DMS153 (cell line): ENCODE measurements at places on chromosomes 4 and X.

- DNase-seq: no peak
Measured at GRCh38 chr4:142850478-142850877, 4.4 kb upstream of the INPP4B start.

DNA sequence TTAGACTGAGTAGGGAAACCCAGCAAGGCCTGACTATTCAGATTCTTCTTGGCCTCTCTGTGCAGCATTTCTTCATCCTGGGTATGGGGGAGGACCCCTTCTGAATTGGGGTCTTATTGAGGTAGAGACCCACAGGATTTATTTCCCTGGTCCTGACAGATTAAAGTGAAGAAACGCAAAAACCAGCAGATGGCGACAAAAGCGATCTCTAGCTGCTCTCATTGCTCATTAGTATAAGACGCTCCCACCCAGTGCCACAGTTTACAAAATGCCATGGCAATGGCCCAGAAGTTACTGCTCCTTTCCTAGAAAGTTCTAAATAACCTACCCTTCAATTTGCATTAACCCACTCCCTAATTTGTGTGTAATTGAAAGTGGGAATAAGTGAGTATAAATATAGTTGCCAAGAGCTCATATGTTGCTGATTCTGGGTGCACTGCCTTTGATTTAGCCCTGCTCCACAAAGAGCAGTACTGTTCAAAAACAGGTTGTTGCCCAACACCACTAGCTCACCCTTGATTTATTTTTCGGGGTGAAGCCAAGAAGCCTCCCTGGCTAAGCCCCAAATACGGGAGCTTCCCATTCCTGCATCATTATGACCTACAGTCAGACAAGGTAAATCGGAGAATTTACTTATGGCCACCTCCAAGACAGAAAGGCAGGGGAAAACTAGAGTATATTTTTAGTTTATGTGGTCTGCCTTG is 3.7 kb upstream of the BEX4 start:
- DNase-seq: peak; percentile 11

DNA sequence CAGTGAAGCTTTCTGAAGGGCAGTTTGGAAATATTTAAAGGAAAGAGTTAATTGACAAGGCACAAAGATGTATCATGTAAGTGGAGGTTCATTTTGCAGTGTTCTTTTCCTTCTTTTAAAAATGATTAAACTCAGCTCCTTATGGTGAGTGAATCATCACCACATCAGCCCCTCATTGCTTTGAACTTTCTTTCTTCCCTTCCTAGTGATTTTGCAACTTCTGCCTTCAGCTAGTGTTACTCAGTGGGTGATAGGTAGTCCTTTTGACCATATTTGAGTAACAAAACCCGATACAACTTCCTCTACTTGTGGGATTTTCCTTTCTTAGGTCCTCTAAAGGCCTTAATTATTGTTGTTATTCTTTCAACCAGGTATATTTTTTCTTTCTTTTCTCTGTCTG is 8.2 kb downstream of the ZCCHC4 start:
- no peak for DNase-seq

- no peak for DNase-seq
Measured at GRCh38 chr4:55524844-55525571, 21.7 kb downstream of the CLOCK start.

- DNase-seq: no peak
Measured at GRCh38 chr4:123452616-123453015, 56.0 kb downstream of the SPRY1 start.

- no peak for DNase-seq
Measured at GRCh38 chr4:158016511-158016910, 156.3 kb downstream of the GASK1B start.

- DNase-seq: no peak
Measured at GRCh38 chr4:55117511-55117910, 7.9 kb downstream of the KDR start.

DNA sequence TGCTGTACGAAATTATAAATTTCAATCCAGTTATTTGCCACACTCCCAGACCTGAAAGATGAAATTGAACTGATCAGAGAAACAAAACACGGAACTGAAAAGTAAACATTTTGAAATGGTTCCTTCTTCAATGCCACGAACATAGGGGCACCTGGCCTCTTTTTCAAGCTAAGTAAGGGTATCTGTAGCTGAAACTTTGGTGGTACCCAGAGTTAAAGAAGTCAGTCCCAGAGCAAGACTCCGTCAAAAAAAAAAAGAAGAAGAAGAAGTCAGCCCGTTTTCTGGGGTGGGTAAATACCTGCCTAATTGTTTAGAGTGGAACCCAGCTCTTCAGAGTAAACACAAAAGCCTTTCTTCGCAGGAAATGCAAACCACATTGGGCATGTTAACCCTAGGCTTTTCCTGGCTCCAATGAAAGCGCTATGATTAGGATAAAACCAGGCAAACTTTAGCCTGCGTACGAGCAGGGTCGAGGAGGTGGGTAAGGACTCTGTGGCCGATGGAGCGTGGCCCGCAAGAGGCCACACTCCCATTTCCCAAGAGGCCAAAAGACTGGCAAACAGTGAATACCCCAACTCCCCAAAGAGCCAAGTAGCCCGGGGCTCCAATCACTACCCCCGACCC is 1.3 kb downstream of the ANTXR2 start:
- no peak for DNase-seq

GRCh38 chr4:16770710-16771285 is 127.6 kb downstream of the LDB2 start:
- no peak for DNase-seq
